ENCODE measurements at places on chromosomes 5 and 9.

GRCh38 chr9:120032639-120033038 is 547.3 kb downstream of the CDK5RAP2 start:
- no peak for DNase-seq

DNA sequence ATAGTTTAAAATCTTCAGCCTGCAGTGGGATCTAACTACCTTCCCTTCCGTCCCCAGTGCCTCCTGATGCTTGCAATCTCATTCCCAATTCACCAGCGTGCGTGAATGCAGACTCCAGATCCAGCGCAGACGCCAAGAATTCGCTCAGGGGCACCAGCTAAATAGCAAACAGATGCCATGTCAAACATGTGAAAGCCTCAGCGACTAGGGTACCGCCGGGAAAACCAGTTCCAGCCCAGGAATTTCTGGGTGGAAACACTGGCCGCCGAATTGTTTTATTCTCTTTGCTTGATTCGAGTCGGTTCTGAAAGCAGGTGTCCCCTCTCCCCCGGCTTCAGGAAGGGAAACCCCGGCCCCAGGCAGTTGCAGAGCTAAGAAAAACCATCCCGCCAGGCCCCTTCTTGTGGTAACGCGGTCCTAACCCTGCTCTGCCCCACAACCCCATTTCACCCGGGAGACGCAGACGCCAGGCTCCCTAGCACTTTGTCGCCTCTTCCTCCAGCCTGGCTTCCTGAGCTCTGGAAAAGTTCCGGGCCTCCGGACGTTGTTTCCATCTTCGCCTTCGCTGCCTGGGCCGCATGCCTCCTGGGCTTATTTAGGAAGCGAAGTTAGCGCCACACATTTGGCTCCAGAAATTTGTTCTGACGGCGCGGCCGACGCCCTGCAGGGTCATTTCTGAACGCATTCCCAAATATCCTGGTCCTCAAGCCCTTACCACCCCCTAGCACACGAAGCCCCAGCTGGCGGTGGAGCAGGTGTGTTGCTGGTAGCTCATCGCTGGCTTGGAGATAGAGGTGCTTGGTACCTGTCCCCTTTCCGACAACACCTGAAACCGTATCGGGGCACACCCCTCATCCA is 665 bp upstream of the LVRN start:
- no peak for DNase-seq

GRCh38 chr9:124499216-124499615 is 8.0 kb downstream of the NR5A1 start:
- no peak for DNase-seq

- no peak for DNase-seq
Observed at GRCh38 chr5:146068206-146068605, 37.2 kb downstream of the PLAC8L1 start.

- DNase-seq: no peak
Observed at GRCh38 chr5:122761115-122761514, 13.8 kb upstream of the SNX2 start.

- DNase-seq: no peak
Observed at GRCh38 chr9:135505406-135506187, 5.1 kb downstream of the MRPS2 start.

DNA sequence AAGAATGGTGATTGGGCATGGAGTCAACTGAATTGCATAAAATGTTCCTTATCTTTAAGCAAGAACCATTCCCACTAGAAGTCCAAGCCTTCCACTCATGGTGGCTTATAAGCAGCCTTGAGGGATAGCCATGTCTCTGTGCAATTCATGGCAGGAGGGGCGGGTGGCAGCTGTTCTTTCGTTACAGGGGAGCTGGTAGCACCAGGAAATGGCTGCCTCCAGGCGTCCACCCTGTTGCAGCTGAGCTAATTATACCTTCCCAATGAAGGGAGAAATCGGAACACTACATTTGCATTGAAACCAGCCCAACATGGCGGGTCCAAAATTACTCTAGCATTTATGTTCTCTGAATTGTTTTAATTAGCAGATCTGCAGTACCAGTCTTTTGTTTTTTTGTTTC is 289.8 kb downstream of the NTRK2 start:
- DNase-seq: no peak

- DNase-seq: no peak
Observed at GRCh38 chr5:162067162-162067561, 411 bp upstream of the GABRG2 start.

- DNase-seq: no peak
Observed at GRCh38 chr5:179866241-179867078, 7.8 kb upstream of the MRNIP start.

DNA sequence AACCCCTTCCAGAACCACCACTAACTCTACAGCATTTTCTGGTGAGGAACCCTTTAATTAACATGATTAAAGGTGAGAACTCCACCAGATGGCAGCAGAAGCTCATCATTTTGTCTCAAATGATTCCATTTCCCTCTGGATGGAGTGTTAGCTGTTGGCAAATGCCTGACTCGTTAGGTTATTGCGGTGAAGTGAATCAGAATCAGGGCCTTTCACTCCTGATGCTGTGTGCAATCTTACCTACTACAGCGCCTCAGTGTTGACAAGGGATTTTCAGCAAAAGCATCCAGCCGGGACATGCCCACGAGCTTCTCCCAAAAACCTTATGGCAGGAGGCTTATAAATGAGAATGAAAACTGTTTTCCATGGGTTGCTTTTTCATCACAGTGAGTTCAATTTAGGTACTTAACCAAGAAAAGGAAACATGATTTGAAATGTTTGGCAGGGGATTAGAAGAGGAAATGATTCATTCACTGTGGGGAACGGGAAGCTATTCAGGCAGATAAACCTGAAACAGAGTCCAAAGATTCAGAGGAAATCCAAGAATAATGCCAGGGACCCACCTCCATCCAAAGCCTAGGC is 48.0 kb upstream of the CAST start:
- DNase-seq: no peak

DNA sequence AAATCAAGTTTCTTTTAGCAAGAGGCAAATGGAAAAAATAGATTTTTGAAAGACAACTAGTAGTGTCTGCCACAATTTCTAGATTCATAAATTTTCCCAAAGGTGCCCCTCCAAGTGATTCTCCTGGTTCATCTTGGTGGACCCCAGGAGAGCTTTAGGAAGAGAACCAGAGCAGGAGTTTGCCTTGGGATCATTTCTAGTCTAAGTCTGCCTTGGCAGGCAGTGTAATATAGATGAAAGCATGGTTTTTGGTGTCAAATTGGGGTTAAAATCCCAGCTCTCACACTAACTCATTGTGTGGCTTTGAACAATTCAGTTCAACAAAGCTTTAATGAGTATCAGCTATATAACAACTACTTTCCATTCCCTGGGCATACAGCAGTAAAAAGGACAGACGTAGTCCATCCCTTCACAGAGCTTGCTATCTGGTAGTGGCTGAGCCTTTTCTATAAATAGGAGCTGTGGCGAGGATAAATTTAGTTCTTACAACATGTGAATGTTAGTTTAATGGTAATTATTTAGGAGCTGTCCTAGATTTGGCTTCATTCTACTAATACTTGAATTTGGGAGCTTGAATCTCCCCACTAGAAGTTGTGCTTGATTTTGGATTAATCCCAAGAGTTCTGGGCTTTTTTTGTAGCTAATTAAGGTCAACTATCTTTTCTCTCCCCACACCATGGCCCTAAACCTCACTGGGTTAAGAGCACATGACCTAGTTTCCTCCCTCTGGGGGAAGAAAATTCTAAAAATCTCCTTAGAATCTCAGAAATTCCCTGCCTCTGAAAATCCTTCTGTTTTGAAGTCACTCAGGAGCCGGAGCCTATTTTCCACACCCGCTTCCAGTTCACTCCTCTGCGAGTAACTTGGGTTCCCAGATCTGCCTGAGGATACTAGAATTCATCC is 197.8 kb downstream of the PCSK1 start:
- no peak for DNase-seq

DNA sequence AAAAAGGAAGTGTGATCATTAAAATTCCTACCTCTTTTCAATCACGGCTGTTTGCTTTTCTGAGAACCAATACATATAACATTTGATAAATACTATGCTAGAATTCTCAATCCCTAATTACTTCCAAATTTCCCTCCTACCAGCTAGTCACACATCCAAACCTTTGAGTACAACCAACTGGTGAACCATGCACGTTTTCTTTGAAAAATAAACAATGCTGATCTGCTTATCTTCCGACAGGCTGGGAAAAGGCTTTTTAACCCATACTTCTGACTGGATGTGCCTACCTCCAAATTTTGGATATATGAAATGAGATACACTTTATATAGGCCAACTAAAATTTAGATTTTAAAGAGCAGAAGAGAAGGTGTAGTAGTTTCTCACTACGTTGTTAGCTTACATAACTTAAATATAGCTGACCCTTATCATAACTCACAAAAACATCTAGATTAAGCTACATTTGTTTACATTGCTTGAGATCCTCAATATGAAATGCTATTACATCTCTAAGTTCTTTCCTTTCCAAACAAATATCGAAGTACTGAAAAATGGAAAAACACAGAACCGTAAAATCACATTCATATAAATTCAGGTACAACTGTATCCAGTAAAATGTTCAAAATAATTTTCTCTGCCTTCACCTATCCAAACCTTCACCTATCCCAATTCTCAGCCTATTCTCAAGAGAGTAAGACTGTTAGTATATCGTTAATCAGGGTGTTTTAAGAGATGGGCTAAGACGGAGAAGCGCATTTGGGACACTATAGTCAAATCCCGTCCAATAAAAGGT is 2.1 kb downstream of the NR3C1 start:
- no peak for DNase-seq

GRCh38 chr5:131264451-131265099 is 722 bp downstream of the CDC42SE2 start:
- peak; percentile 25 for DNase-seq

GRCh38 chr5:115575167-115576070 is 26.9 kb downstream of the TICAM2 start:
- DNase-seq: no peak

DNA sequence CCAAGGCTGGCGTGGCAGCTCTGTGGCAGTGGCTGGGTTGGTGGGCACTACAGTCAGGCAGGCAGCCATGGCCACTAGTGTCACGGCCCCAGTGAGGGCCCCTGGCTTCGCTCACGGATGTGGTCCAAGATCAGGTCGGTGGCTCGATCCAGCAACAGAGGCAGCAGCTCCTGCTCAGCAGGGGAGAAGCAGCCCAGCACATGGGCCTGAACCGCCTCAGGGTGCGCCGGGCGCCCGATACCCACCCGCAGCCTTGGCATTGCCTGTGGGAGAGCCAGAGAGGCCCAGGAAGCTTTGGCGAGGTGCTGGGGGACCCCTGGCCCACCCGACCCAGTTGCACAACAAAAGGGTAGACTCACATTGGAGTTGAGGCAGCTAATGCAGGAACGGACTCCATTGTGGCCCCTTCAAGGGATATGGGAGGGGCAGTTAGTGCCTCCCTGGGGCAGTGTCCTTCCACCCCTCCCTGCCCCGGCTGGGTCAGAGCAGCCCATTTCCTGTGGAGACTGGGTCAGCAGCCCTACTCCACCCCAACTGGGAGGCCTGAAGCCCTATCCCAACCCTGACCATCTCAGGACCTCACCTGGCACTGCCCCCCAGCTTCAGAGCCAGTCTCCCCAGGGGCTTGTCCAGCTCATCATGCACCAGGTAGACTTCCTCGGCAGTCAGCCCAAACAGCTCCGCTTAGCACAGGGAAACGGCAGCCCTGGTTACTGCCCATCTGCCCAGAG is 1.3 kb downstream of the PTRH1 start:
- no peak for DNase-seq

GRCh38 chr5:144103611-144104485 is 66.6 kb downstream of the YIPF5 start:
- DNase-seq: no peak

- DNase-seq: no peak
Observed at GRCh38 chr5:143676802-143677201, 135.2 kb upstream of the HMHB1 start.

DNA sequence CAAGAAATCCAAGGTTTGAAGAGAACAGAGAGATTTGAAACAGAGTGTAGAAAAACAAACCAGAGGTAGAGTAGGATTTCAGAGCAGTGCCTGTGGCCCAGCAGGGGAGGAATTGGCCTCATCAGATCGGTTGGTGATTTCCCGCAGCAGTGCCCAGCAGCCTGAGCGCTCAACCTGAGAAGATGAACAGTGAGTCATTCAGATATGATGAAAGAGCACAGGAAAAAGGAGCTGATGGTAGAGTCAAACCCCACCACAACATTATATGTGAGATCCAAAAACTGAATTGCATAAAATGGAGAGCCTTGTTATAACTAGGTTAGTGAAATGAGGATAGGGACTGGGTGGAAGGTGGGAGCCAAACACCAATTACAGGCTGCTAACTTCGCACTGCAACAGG is 248.9 kb downstream of the PIK3R1 start:
- DNase-seq: no peak

- DNase-seq: no peak
Observed at GRCh38 chr9:34520505-34521385, 2.0 kb downstream of the ENHO start.

DNA sequence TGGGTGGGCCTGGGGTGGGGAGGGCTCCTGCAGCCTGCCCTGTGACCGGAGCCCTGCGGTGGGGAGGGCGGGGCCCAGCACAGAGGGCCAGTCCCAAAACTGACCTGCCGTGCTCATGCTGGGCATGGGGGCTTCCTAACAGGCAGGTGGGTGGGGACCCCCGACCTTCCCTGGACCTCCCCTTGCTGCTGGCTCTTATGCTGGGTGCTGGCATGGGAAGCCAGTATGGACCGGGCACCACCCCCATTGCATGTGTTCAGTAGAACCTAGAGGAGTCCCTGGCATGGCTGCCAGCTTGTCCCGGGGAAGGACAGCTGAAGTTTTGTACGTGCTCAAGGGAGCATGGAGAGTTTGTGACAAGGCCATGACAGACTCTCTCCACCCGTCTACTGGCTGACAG is 37.1 kb downstream of the WNK2 start:
- DNase-seq: no peak

GRCh38 chr5:146426853-146427618 is 20.1 kb upstream of the TCERG1 start:
- DNase-seq: no peak

- no peak for DNase-seq
Observed at GRCh38 chr9:110580850-110581249, 1.3 kb upstream of the SVEP1 start.

- DNase-seq: no peak
Observed at GRCh38 chr9:8845808-8846207, 1046.2 kb upstream of the DMAC1 start.

GRCh38 chr5:163978897-163979296 is 473.5 kb downstream of the MAT2B start:
- DNase-seq: no peak
